ENCODE measurements at places on chromosomes 2 and 18.

DNA sequence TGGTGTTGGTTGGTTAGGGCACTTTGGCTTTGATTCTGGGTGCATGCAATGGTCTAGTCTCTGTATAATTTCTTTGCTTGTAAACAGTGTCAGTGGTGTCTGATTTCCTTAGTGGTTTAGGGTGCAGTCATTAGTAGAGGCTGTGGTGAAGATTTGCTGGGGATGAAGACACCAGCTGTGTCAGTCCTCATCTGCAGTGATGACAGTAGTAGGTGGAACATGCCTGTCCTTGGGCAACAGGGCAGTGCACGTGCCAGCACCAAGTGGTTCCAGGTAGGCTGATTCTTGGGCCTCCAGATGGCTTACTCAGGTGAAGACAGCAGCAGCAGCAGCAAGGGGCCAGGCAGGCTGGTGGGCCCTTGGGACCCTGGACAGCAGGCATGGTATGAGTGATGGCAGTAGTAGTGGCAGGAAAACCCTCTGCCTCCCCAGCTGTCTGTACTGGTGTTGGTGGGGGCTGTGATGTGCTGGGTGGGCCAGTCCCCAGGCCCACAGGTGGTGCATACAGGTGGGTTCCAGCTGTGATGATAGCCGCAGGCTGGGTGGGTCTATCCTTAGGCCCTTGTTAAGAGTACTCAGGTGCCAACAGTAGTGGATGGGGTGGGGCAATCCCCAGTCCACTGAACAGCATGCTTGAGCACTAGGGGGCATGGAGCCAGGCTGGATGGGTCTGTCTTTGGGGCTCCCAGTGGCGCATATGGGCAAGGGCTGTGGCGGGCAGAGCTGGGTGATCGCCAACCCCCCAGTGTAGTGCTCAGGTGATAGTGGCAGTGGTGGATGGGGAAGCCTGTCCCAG lies 140.7 kb upstream of the THUMPD2 start:
- DNase-seq, result no peak

DNA sequence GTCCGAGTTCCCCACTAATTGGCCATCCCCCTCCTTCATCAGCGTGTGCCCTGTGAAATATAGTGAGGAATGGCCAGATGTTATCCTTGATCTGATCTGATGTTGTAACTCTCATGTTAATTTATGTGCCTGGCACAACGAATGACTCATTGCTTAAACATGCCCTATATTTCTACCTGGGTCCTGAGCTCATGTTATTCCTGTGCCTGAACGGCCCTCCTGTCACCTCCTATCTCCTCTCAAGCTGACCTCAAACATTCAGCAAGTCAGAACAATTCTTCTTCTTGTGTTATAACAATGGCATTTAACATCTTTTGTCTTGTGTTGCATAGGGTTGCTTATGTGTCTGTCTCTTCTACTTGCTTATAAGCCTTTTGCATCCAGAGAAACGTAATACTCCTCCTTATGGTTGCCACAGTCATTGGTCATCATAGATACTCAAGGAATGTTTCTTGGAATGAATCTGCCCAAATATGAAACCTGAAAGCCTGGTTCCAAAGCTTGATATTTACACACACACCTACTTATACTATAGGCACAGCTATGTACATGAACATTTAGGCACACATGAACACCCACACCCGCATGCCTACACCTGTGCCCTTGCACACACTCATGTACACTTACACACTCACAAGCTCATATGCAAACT lies 80.2 kb upstream of the PHLPP1 start:
- DNase-seq, result no peak

DNA sequence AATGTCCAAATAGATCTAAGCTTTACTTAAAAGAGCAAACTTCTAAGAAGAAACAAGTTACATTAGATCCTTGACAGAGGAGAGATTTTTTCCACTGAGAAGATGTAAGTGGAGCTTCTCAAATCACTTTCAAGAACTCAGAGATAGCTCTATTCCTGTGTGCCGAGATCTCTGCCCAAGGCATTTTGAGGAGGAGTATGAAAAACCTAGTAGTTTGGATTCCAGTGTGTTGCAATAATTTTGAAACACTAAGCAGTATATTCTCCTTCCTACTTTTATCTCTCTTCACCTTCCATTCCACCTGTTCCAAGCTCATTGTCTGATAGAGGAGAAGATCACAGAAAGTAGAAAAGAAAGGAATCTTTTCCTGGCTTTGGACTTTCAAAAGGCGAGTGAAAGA lies 192.0 kb upstream of the TANK start:
- DNase-seq, result no peak

DNA sequence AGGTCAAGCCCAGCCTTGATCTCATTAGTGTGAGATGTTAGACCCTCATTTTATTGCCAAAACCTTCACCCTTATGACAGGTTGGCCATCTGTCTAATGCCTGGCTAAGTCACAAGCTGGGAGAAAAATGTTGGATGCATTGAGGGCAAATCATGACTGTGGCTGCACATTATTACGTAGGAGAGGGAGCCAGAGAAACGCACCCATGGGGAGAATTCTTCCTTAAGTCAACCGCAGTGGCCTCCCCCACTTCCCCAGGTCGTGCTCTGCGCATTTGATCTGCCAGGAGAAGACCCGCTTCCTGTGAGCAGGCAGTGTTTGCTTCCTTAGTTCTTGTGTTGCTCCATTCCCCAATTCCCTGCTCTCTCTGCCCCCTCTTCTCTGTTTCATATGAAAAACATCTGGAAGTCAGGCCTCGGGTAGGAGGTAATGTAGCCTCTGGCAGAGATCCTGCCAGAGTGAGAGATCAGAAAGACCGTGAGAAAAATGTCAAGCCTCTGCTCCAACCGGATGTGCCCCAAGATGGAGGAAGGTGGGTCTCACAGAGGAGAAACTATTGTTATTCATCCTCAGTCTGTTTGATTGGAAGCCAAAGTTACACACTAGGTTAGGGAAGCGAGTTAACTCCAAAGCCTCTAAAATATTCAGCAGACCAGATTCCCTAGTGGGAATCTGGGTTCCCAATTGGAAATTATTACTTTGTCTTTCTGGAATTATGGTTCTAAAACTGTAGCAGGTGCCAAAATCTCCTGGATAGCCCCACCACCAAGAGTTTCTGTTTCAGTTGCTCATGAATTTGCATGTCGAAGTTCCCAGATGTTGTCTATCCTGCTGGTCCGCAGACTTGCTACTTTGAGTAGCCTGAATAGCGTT lies 144.3 kb upstream of the PELI1 start:
- DNase-seq, result no peak

DNA sequence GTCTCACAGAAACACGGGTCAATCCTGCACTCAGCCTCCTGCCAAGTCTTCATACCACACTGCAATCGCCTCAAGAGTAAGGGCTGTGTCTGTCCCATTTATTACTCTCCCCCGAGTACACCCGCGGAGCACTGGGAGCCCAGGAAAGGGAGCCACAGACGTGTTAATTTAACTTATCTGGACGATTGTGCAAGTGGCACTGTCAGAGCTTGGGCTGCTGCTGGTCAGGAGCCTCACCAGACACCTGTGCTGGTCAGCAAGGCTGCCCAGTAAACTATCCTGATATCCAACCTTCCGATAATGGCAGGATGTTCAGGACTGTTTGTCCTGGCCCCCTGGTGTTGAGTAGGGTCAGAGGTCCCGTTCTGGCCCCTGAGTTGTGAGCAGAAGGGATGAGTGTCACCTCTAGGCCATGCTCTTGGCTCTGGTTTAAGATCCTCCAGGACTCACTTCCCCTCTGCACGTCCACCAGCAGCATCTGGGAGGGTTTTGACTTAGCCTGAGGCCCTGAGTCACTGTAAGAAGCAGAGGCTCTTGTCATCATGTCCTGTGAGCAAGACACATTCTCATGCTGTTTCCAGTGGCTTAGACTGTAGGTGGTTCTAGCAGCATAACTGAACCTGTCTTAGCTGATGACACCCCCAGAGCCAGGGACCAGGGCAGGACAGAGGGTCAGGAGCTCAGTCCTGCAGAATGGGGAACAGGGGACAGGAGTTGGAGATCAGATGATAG lies 82.5 kb upstream of the ARL4C start:
- no peak for DNase-seq

GRCh38 chr2:173991856-173992588 lies 26.8 kb upstream of the SP3 start:
- no peak for DNase-seq

- DNase-seq, result no peak
These were observed 67.0 kb downstream of the EIF5B start for GRCh38 chr2:99404039-99404796.

GRCh38 chr2:16066261-16067036 lies 126.1 kb downstream of the MYCN start:
- DNase-seq, result no peak

DNA sequence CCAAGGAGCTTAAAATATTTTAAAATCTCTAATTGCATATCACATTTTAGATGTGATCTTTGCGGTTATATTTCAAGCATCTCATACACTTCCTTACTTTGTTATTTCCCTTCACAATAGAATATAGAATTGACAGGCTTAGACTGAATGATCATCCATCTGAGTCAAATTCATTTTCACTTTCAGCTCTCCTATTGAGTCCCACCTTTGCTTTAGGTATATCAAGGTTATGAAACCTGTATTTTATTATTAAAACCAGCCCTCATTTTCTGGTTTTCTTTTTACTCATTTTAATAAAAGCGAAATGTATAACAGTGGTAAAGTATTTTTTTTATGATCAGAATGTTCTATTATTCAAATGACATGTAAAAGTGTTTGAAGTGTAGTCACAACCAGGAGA lies 162.9 kb upstream of the KYNU start:
- no peak for DNase-seq

DNA sequence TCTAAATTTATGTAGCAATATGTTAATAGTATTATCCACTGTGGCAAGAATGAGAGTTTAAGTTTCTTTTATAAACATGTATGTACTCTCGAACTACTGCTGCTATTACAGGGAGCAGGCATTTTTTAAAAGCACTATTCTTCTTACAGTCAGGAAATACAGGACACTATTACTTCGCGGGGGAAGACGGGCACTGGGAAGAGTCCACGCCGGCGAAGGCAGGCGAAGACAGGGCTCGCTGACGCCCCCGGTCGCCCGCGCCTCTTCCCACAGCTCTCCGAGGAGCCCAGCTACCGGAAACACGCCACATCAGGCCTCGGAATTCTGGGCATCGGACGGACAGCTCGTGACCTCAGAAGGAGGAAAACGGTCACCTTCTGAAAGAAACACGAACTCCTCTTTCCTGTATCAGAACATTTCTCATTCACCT lies 90.2 kb downstream of the FAM161A start:
- peak; percentile 91 for DNase-seq

DNA sequence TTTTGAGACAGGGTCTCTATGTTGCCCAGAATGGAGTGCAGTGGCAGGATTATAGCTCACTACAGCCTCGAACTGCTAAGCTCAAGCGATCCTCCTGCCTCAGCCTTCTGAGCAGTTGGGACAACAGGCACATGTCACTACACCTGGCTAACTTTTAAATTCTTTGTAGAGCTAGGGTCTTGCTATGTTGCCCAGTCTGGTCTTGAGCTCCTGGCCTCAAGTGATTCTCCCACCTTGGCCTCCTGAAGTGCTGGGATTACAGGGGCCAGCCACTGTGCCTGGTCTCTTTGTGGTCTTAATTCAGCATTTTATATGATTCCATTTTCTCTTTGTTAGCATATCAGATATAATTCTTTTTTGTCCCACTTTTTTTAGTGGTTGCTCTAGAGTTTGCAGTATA lies 34.1 kb downstream of the CEP192 start:
- DNase-seq, result no peak

- no peak for DNase-seq
These were observed 62.3 kb upstream of the ZFP36L2 start for GRCh38 chr2:43288417-43289305.

DNA sequence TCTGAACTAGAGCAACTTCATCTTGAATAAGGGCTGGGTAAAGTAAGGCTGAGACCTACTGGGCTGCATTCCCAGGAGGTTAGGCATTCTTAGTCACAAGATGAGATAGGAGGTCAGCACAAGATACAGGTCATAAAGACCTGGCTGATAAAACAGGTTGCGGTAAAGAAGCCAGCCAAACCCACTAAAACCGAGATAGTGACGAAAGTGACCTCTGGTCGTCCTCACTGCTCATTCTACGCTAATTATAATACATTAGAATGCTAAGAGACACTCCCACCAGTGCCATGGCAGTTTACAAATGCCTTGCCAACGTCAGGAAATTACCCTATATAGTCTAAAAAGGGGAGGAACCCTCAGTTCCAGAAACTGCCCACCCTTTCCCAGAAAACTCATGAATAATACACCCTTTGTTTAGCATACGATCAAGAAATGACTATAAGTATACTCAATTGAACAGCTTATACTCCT lies 109.1 kb downstream of the FIGN start:
- no peak for DNase-seq

DNA sequence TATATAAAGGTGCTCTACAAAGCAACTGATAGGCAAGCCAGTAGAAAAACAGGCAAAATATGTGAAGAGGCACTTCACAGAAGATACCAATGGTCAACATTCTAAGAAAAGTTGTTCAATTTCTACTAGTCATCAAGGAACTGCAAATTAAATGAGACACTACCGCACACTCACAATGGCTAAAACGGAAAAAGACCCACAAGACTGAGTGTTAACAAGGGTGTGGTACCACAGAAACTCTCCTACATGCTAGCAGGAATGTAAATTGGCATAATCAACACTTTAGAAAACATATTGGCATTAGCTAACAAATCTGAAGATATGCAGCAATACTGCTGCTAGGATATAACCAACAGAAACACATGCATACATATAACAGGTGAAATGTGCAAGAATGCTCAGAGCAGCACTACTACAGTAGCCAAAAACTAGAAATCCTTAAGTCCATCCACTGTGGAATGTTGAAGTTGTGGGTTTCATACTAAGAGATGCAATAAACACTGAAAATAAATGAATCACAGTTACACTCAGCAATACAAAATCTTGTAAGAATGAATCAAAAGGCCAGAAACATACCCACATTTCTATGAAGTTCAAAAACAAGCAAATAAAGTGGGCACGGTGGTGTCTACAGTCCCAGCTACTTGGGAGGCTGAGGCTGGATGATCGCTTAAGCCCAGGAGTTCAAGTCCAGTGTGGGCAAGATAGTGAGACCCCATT lies 9.2 kb downstream of the RNU4ATAC start:
- no peak for DNase-seq

DNA sequence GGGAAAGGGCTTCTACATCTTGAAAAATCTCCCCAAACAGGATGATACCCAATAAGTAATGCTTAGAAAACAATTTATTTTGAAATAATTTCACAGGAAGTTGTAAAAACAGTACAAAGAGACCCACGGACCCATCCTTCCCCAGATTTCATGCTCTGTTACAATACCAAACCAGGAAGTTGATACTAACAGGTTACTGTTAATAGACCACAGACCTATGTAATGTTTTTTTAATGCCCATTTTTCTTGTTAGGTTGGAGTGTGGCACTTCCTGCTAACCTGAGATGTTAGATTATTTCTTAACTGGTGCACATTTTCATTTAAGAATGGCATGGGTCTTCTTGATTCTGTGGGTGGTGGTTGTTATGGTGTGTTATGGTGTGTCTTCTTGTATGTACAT lies 21.4 kb upstream of the MGAT5 start:
- DNase-seq, result no peak

- peak; percentile 22 for DNase-seq
These were observed 117.9 kb downstream of the LRATD1 start for GRCh38 chr2:14750433-14750832.

Measured in NCI-H345 (cell line).